ENCODE measurements at places on chromosomes 11 and 22.

DNA sequence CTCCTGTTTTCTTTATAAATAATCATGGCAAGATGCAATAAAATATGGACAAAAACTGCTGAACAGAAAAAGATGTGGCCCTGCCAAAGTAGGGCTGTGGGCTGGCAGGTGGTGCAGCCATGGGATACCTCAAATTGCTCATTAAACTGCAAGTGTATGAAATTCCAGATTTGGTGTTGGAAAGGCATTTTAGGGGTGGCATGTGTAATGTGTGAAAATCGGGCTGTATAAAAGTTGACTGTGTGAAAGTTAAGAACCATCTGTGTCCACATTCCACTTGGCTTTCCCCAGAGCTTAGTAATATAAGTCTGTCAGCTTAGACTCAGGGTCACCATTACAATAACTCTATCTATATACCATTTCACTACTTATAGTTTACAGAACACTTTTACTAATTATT is 34.8 kb upstream of the FZD4 start:
- DNase-seq: no peak

GRCh38 chr11:75839851-75840250 is 24.8 kb downstream of the UVRAG start:
- no peak for DNase-seq

DNA sequence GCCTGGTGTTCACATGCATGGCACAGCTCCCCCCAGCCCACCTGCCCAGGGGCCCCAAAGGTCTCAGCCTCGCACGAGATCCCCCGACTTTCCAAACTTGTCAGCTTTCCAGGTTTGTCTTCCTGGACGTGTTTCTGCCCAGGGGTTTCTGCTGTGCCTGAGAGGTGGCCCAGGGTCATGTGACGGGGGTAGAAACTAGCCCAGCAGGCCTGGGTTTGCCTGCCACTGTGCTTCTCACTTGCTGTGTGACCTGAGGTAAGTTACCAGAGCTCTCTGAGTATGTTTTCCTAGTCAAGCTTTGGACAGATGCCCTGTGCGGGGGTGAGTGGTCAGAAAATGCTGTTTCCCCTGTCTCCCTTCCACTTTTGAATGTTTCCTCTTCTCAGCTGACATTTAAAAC is 38.3 kb upstream of the SHISAL1 start:
- no peak for DNase-seq

DNA sequence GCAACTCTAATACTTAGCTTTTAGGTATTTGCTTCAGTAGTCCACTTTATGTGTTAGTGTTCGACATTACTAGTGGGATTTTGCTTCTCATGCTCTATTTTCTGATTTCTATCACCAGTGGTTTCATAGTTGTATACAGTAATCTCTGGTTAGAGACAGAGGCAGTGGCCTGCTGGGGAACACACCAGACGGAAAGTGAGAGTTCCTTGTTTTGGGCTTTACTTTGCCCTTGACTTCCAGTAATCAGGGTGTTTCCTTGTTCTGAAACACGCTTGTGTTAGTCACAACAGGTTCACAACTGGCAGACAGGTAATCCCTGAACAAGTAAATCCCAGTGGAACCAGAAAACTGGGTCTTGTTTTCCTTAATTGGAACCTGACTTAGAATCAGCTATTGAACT is 56.0 kb downstream of the PACS1 start:
- no peak for DNase-seq

DNA sequence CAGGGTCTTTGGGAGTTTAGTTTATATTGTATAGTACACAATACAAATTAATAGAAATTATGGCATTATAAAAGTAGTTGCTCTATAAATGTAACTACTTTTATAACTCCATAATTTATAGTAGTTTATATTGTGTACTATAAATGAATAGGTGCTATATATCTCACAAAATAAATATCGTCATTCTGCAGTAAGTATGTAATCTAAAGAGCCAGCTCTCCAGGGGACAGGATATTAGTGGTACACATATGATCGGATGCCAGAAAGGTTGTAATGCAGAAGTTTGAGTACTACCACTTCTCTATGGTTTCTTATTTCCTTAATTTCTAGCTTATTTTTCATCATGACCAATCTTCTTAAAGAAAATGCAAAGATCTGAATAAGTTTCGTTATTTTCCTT is 20.2 kb upstream of the CWF19L2 start:
- DNase-seq: no peak

DNA sequence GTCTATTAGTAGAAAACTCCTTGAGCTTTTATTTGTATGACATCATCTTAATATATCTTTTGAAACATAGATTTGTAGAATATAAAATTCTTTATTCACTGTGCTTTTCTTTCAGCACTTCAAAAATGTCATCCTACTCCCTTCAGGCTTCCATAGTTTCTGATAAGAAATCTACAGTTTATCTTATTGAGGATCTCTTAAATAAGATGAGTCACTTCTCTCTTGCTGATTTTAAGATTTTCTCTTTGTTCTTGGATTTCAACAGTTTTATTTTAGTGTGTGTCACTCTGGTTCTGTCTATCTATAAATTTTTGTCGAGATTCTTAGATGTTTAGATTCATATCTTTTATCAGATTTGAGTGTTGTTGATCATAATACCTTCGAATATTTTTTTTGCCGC is 566.1 kb upstream of the CHORDC1 start:
- DNase-seq: no peak

DNA sequence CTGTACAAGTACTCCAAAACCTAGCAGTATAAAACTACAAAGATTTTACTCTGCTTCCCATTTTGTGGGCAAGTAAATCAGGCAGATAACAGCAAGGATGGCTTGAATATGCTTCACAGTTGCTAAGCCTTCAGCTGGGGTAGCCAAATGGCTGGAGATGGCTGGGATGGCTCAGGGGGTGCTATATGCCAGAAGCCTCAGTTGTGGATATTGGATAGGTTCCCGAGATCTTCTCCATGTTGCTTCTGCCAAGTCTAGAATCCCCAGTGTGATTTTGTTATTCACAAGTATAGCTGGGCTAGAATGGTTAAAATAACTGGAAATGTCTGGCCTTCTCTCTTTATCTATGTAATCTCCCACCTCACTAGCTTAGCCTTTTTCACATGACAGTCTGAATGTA is 472.3 kb upstream of the ARHGAP42 start:
- DNase-seq: no peak

- DNase-seq: no peak
Measured at GRCh38 chr22:22248878-22249277, 4.3 kb downstream of the VPREB1 start.

- no peak for DNase-seq
Measured at GRCh38 chr11:81005595-81005994, 1564.8 kb upstream of the TENM4 start.

- no peak for DNase-seq
Measured at GRCh38 chr11:61928606-61929005, 11.2 kb upstream of the RAB3IL1 start.

DNA sequence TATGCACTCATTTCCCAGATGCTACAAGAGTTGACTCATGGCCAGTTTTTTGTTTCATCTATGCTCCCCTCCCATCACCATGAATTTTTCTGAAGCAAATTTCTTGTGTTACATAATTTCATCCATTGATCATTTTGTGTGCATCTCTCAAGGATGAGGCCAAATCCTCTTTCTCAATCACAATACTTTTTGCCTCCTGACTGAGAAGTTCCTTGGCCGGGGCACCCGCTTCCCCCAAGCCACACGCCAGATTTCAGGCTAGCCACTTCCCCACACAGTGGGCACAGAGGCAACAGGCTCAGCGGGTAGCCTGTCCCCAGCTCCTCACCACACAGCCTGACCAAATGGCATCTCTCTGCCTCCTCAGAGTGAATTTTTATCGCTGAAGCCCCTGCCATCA is 9.8 kb upstream of the DSCAML1 start:
- no peak for DNase-seq

- peak; percentile 42 for DNase-seq
Measured at GRCh38 chr11:6473451-6474412, at the start of gene TRIM3. Gene TRIM3, minus strand, starts transcription at chr11:6473941. Its CDS starts 8,246 bp downstream, at chr11:6465695.

DNA sequence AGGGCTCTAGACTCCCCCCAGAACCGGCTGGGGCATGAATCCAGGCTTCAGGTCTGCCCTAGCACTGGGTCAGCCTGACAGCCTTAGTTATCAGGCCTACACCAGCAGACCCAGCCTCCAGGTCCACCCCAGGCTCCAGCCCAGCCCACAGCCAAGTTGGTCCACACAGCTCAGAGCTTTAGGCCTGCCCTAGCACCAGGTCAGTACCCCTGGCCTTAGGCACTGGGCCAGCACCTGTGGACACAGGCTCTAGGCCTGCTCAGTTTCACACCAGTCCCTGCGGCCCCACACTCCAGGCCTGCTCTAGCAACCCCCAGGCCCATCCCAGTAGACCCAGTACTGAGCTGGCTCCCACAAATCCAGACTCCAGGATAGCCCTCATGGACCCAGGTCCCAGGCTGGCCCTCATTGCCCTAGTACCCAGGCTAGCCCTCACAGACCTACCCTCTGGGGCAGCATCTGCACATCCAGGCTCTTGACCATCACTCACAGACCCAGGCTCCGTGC is 52.7 kb downstream of the CLPB start:
- DNase-seq: no peak

GRCh38 chr11:44931466-44931865 is 19.2 kb downstream of the TP53I11 start:
- no peak for DNase-seq

DNA sequence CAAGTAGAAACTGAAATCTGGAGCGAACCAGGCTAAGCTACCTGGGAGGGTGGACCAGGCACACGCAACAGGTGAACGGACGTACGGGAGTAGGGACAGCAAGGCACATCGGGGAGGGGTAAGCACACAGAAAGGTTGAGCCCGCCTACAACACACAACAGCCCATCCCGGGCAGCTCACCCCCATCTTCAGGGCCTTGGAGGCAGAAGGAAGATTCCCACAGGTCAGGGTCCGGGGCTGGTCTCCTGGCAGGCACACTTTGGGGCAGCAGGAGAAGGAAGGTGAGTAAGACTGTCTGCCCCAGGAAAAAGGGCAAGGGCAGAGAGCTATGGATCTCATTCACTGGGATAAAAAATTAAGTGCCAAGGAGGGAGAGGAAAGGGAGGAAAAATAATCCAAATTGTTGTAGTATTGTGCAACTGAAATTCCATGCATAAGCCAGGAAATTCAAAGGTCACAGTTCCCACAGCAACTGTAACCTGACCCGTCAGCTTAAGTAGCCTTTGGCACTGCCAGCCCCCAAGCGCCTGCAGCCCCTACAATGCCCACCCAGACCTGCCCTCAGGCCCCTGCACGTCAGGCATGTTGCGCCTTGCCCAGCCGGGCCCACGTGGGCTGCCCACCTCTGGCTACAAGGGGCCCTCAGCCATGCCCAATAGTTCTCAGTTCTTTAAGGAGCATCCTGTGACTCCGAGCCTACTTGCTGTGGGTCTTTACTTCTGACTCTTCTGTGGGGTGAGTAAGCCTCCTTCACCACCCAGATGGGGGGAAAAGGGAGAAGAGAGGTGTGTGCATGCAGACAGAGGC is 51.8 kb downstream of the MICAL3 start:
- DNase-seq: no peak

- DNase-seq: no peak
Measured at GRCh38 chr11:23013509-23013908, 153.2 kb upstream of the CCDC179 start.

GRCh38 chr11:126991596-126991995 is 9.0 kb downstream of the KIRREL3 start:
- DNase-seq: no peak

GRCh38 chr11:86510097-86510496 is 135.4 kb downstream of the CCDC81 start:
- DNase-seq: no peak

GRCh38 chr11:4543561-4543960 is 1.4 kb upstream of the OR52M1 start:
- DNase-seq: no peak

DNA sequence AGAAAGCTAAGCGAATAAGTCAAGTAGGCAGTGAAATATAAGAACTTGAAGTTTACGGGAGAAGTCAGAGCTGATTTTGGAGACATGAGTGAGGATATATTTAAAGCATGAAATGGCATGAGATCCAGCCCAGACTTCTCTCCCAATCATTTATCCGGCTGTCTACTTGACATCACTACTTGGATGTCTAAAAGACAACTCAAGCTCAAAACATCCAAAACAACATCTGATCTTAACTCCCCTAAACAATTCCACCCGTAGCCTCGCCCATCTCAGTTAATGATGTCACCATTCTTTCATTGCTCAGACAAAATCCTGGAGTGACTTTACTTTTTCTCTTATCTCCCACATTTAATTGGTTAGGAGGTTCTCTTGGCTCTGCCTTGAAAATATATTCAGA is 44.5 kb downstream of the WEE1 start:
- no peak for DNase-seq

DNA sequence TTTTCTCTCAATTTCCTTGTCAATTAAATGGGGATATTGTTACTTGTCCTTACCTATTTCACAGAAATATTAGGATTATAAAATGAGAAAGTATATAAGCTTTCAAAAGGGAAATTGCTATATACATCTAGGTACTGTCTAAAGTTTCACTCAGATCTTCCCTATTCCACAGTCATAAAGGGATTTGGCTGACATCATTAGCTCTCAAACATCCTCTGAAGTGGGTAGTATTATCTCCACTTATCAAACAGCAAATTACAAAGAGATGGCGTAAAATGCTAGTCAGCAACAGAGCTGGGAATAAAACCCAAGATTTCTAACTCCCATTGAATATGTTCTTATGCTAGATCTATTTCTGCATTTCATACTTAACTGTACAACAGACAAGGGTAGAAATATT is 50.9 kb downstream of the SLC25A17 start:
- no peak for DNase-seq

GRCh38 chr11:20459865-20460264 is 72.3 kb downstream of the PRMT3 start:
- no peak for DNase-seq

DNA sequence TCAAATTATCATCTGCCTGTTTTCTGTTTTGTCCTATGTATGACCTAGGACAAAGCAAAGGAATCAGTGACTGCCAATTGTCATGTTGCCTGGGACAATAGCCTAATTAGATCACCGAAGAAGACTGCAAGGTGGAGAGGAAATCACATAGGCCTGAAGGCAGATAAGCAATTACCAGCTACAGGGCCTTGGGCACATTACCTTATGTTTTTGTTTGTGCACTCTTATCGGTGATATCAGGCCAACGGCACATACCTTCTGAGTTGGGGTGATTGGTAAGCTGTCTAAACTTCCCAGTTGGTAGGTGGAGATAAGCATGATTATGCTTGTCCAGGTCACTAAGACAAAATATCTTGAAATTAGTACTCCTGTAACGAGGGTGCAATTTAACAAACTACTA is 58.1 kb upstream of the FAM181B start:
- DNase-seq: no peak

DNA sequence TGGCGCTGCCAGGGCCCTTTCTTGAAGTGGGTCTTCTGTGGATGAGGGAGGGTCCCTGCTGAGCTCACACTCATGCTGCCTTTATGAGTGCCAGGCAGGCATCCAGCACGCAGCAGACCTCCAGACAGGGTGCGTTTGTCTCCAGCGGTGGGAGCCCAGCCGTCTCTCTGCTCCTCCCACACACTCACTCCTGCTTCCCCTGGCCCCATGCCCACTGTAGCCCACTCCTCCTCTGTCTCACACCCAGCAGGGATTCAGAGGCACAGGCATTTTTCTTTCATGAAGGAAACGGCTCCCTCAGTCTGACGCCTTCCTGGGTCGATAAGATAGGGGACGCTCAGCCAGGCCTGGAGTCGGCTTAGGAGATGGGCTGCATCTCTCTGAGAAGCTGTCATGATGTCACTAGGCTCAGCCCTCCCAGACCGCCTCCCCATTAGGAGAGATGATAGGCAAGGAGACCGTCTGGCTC is 183.9 kb upstream of the NCAM1 start:
- no peak for DNase-seq

GRCh38 chr11:79025622-79026021 is 415.2 kb downstream of the TENM4 start:
- DNase-seq: no peak

Data from effector memory CD8-positive, alpha-beta T cell (primary cell).